Epithelial cell of proximal tubule (primary cell): ENCODE measurements at places on chromosomes 13 and 19.

DNA sequence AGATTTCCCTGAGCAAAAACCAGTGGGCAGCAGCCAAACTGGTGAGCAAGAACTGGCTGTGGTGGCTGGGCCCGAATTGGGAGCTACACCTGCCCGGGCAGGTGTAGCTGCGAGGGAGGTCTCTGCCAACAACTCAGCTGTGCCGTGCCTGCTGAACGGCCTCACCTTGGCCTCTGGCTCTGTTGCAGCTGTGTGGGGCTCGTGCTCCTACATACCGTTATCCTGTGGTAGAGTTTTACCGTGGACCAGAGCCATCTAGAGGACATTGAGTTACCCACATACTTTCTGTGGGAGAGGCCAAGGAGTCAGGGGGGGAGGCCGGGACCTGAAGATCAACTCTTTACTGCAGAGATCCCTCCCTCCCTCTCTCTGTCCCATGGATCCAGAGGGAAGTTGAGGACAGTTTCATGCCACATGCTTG lies 113.2 kb downstream of the TM9SF2 start:
- no peak for DNase-seq

GRCh38 chr19:45670670-45671453 lies 2.8 kb downstream of the GIPR start:
- DNase-seq = no peak

DNA sequence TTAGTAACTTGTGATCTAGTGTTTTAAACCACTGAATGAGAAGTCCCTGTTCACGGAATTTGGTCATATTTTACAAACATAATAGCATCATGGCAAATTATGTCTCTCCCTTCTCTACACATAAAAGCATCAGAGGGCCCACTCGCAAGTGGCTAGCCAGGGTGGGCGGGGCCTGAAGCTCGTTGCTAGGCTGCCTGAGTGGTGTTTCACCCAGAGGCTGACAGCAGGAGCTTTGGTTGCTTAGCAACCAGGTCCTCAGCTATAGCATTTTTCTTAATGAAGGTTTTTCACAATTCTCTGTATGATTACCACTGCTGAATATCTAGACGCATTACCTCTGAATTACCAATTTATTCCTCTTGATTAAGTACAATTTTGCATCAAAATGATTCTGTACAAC lies 126.5 kb downstream of the NALCN start:
- DNase-seq = no peak

- no peak for DNase-seq
Measured at GRCh38 chr19:13029893-13030292, 34.6 kb downstream of the NFIX start.

- no peak for DNase-seq
Measured at GRCh38 chr19:32824191-32824751, 45.3 kb downstream of the SLC7A9 start.

GRCh38 chr13:55714120-55714519 lies 1426.6 kb upstream of the PRR20A start:
- DNase-seq = no peak

- DNase-seq = no peak
Measured at GRCh38 chr19:45824041-45824471, 8.9 kb upstream of the RSPH6A start.

GRCh38 chr13:106121173-106121754 lies 414.2 kb downstream of the EFNB2 start:
- DNase-seq = no peak

DNA sequence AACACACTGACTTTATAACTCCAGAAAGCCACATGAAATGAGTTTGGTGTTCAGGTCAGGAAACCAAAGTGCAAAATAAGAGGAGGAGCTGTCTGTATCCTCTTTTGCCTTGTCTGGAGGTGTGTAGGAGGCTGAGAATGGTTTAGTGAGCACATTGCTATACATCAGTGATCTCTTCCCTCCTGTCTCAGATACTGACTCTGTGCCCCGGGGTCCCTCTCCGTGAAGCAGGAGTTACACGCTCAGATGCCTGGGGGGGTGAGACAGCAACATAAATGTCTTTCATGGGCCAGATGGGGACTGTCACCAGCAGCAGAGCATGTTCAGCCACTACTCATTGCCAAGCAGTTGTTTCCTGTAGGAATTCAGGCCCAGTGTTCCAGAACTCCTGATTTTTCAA lies 285.4 kb downstream of the ATP8A2 start:
- no peak for DNase-seq

DNA sequence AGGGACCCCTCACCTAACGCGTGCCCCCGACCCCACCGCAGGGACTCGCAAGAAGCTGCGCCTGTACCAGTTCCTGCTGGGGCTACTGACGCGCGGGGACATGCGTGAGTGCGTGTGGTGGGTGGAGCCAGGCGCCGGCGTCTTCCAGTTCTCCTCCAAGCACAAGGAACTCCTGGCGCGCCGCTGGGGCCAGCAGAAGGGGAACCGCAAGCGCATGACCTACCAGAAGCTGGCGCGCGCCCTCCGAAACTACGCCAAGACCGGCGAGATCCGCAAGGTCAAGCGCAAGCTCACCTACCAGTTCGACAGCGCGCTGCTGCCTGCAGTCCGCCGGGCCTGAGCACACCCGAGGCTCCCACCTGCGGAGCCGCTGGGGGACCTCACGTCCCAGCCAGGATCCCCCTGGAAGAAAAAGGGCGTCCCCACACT lies 4.7 kb upstream of the MYBPC2 start:
- no peak for DNase-seq

DNA sequence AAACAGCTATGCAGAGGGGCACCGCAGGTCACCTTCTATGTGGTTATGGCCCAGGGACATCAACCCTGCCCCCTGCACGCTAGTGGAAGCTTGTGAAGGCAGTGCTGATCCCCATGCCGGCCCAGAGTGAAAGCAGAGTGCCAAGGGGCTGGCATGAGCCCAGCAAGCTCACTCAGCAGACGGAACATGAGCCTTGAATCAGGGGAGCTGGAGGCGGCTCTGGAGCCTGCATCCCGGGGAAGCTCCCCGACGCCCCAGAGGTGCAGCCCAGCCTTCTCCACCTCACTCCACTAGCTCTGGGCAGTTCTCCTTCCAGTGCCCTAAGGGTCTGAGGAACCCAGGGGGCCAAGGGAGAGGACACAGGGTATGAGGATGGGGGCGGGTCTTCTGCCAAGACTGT lies 19.0 kb upstream of the ISYNA1 start:
- DNase-seq = no peak

DNA sequence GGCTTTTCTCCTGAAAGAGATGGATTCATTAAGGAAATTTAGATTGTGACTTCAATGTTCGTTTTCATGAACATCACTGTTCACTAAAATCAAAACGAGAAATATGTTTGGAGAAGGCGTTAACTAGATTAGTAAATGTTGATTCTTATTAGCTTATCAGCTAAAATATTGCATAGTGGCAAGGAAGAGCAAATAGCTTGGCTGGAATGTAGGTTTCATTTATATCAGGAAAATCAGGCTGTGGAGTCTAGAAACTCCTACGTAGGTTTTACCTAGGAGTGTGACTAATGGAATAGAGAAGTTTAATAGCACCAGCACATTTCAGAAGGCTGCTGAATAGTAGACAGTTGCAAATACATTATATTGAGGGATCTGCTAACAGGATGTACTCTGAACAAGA lies 344.9 kb downstream of the LIG4 start:
- no peak for DNase-seq

- no peak for DNase-seq
Measured at GRCh38 chr13:94707400-94708021, 4.8 kb downstream of the SOX21 start.

GRCh38 chr19:36489920-36490415 lies 607 bp upstream of the ZNF566 start:
- no peak for DNase-seq

- no peak for DNase-seq
Measured at GRCh38 chr13:110687736-110688135, 18.2 kb downstream of the CARS2 start.

- no peak for DNase-seq
Measured at GRCh38 chr13:36822785-36823184, 3.8 kb downstream of the RFXAP start.

GRCh38 chr13:114121496-114122126 lies 10.8 kb downstream of the RASA3 start:
- no peak for DNase-seq

- no peak for DNase-seq
Measured at GRCh38 chr13:32905864-32906180, 110.4 kb upstream of the KL start.

- DNase-seq = no peak
Measured at GRCh38 chr19:4390017-4390566, 10.3 kb downstream of the SH3GL1 start.

- no peak for DNase-seq
Measured at GRCh38 chr19:29215322-29215845, 2.4 kb upstream of the UQCRFS1 start.

DNA sequence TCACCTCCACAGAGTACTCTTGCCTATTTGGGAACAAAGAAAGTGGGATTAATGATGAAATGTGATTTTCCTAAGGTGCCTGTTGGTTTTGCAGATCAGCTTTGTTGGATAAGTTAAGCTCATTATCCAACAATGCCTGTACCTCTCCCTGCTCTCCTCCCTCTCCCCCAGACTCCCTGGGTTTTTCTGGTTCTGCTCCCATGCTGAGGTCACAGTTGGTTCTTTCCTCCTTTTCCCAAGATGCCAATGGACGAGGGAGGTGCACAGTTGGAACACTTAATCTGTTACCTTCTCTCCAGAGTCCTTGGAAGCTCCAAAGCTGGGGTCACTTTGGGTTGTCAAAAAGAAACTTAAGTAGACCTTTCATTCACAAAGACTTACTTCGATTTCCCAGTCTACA lies 1.6 kb downstream of the OXGR1 start:
- no peak for DNase-seq

DNA sequence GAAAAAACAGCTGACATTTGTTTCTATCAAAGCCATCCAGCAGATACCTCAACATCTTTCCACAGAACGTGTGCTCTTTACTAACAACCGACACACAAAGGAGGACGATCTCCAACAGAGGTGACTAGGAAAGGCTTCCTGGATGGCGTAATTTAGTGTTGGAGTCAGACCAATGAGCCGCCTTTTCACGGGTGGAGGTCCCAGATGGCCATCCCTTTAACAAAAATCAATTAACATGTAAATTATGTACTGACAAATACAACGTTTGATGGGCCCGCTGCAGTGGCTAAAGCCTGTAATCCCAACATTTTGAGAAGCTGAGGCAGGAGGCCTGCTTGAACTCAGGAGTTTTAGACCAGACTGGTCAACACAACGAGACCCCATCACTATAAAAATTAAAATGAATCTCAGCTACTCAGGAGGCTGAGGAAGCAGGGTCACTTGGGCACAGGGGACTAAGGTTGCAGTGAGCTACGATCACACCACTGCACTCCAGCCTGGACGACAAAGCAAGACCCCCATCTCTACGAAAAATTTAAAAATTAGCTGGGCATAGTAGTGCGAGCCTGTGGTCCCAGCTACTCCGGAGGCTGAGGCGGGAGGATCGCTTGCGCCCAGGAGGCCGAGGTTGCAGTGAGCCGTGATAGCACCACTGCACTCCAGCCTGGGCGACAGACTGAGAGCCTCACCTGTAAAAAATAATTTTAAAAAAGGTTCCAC lies 1.2 kb upstream of the DPY19L3 start:
- no peak for DNase-seq

DNA sequence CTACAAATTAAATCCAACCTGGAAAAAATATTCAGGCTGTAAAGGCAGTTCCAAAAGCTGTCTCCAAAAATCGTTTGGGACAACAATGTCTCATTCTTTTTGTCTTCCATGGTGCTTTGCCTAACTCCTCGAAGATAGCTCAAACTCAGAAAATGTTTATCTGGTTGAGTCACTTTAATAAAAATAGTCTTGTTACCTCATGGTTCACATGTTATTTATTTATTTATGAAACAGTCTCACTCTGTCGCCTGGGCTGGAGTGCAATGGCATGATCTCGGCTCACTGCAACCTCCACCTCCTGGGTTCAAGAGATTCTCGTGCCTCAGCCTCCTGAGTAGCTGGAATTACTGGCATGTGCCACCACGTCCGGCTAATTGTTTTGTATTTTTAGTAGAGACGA lies 4.9 kb upstream of the BRD4 start:
- no peak for DNase-seq

GRCh38 chr13:98399756-98400155 lies 177.2 kb downstream of the STK24 start:
- DNase-seq = no peak

GRCh38 chr19:52993342-52994178 lies 20.2 kb upstream of the ERVV-1 start:
- no peak for DNase-seq
